ENCODE measurements at places on chromosomes 4 and X. TPM values are rescaled to one million over a fixed set of nuclear protein-coding genes. Genes with fewer than 3 reads are reported as not detected.
A peak's percentile ranks its signal among the peaks of the same experiment; 100 is the strongest.

DNA sequence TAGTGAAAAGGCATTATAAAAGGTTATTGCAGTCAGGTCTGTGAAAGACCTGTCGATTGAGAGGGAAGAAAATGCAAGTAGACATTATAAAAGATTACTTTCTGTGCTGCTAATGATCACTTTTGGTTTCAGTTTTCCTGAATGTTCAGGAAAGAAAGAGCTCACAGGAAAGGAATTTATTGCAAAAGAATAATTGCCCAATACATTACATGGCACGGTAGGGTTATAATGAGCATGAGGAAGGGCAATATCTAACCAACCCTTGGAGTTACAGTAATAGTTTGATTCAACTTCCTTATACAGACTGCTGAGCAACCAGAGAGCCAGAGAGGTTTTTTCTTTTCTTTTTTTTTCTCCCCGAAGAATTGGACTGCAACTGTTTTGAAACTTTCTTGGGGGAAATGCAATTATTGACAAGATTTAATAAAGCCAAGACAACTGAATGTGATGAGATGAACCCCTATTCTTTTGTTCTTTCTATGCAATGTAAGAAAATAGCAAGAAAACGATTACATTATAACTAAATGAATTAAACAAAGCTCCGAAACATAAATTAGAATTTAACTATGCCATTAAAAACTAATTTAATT lies 247.0 kb downstream of the C4orf33 start:
- no peak for DNase-seq

The CDK16 gene
- total RNA-seq = 164 TPM

DNA sequence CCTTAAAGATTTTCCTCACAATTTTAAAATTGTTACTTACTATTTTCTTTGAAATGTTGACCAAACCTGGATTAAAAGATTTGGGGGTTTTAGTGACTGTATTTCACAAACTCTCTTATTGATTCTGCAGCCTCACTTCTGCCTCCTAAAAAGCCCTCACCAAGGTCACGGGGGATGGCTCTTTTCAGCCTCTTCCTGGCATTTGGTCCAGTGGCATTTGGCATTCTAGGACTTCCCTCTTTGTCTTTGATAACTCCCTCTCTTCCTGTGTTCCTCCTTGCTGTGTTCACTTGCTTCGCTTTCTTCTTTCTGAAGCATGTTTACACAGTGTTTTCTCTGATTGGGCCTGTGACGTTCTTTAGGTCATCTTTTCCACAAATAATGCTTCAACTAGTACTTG lies 21.5 kb downstream of the PKD2 start:
- no peak for DNase-seq

DNA sequence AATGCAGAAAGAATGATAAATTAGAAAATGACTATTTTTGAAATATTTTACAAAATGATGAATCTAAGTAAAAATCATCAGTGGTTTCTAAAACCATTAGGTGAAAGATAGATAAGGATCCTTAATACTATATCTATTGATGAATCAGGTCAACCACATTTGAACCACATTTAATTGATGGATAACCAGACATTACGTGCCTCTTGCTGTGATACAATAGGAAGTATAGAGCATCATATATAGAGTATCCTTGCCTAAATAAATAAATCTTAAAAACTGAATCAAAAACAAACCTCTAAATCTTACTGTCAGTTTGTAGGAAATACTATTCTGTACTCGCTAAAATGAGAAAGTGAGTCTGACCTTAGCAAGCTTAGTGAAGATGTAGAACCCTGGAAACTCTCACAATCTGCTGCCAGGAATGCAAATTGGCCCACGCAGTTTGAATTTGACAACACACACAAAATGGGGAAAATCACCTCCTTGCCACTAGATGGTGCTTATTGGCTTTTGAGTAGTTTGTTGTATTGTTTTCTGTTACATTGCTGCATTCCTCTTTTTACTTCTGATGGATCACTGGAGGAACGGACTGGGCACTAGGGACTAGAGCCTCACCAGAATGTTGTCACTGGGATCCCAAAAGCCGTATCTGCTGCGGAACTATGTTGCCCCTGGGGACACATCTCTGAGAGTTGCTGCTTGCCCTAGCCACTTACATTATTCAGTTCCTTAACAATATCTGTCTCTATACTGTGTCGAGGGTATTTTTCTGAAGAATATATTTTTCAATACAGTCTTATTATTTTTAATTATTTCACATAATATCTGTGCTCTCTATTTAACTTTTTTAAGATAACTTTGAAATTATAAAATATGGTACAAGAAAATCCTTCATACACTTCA lies 25.4 kb upstream of the SLAIN2 start:
- DNase-seq = no peak

The KCND1 gene
- 1.3 TPM for total RNA-seq

GRCh38 chr4:111802191-111802590 lies 343.1 kb upstream of the FAM241A start:
- no peak for DNase-seq

The ADRA2C gene
- total RNA-seq = 4.6 TPM

The RTL5 gene
- total RNA-seq = 4.6 TPM

The NPY1R gene
- 4.4 TPM for total RNA-seq

The LINC00632 gene
- 398 TPM for total RNA-seq

- DNase-seq = no peak
Measured at GRCh38 chr4:2923668-2924173, 39.5 kb downstream of the NOP14 start.

GRCh38 chr4:115334736-115335411 lies 221.5 kb upstream of the NDST4 start:
- DNase-seq = no peak

DNA sequence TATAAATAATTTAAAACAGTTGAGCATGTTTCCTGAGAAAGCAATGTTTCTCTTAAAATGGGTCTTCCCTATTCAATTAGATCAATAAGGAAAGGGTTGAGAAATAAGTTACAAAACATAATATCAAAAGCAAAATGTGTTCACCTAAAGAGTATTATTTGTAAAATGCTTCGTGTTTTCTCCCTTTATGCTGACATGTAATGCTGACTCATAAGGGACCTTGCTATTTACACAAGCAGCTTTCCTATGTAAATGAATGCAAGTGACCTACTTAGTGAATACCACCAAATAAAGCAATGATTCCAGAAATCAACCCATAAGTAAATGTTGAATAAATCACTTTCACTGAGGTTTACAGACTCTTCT lies 91.5 kb downstream of the ELOVL6 start:
- DNase-seq = no peak

DNA sequence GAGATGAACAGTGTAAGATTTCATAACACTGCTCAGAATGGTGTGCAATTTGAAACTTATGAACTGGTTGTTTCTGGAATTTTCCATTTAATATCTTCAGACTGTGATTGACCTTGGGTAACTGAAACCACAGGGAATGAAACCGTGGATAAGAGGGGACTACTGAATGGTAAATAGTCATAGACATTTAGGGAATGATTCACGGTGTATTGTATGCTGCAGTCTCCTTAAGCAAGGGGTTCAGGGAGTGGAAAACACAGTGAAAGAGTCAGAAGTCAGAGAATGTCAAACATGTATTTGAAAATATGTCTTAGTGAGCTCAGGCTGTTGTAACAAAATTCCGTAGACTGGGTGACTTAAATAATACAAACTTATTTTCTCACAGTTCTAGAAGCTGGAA lies 398.2 kb upstream of the DIPK2B start:
- no peak for DNase-seq

GRCh38 chrX:46957297-46957696 lies 45.1 kb downstream of the JADE3 start:
- no peak for DNase-seq

The NPNT gene
- total RNA-seq = 4.2 TPM

The SSX4 gene
- not detected for total RNA-seq

The EGFL6 gene
- not detected for total RNA-seq

The MAP7D2 gene
- total RNA-seq = 0.68 TPM

DNA sequence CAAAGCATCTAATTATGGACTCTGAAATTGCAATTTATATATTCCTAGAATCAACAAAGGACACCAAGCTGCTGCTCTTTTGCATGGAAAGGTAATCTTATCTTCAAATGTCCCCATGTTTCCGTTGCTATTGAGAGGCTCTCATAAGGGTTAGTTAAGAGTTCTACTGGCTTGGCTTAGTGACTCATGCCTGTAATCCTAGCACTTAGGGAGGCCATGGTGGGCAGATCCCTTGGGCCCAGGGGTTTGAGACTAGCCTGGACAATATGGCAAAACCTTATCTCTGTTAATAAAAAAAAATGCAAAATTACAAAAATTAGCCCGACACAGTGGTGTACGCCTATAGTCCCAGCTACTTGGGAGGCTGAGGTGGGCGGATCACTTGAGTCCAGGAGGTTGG lies 93.4 kb upstream of the RAPGEF2 start:
- DNase-seq = no peak

DNA sequence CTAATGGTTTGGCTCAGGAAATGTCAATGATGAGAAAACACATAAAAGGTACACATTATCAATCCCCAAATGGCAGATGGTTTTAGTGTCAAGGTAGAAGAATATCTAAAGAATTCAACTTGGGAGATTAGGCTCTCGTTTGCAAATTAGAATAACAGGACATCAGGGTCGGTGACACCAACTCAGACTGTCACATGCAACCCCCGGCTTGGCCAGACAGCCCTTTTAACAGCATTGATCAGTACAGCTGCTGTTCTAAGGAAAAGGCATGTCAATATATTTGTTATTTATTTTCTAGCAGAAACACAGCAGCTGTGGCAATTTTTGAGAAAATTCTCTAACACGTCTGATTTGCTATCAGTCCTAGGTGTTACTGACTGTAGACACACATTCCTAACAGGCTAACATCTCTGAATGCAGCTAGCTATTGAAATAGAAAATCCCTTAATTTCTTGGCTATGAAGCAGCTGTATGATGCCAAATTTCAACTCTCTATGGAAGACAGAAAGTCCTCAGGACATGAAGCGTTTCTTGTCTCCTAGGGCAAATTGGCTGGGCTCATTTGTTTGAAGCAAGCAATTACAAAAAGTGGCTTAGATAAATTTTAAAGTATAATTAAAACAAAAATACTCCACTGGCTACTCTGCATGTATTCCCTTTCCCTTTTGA lies 269.0 kb upstream of the CXXC4 start:
- no peak for DNase-seq

DNA sequence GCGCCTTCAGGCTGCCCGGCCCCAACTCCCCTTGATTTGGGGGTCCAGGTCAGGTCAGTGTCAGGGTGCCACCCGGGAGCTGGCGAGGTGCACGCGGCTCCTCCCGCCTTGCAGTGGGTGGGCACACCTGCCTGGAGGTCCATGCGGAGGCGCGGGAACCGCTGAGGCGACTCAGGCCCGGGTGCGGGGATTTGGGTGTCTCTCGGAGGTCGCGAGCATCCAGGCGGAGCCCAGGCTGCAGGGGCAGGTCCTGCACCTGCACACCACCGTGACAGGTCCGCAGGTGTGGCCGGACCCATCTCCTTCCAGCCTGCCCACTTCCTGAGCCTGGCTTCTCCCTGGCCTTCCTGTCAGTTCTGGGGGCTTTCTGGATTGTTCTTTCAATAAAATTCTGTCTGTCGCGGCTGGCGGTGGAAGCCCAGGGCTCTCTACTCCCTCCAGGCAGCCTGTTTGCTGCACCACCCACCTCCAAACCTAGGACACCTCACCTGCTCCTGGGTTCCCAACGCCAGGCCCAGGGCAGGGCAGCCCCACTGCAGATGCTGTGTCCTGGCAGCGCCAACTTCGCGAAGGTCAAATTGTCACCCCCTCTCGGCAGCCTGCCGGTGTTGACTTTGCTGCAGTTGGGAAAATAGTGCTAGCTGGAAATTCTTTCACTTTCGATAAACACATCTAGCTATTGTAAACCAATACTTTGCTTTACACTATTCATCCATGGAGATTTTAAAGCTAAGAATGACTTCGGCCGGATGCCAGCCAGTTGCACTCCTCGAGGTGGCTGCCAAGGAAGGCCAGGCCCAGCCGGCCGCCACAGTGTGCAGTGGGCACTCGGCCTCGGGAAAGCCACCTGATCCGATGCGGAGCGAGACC lies 35.9 kb downstream of the FGFRL1 start:
- DNase-seq = peak; percentile 67

- no peak for DNase-seq
Measured at GRCh38 chrX:83077606-83078005, 430.5 kb upstream of the POU3F4 start.

DNA sequence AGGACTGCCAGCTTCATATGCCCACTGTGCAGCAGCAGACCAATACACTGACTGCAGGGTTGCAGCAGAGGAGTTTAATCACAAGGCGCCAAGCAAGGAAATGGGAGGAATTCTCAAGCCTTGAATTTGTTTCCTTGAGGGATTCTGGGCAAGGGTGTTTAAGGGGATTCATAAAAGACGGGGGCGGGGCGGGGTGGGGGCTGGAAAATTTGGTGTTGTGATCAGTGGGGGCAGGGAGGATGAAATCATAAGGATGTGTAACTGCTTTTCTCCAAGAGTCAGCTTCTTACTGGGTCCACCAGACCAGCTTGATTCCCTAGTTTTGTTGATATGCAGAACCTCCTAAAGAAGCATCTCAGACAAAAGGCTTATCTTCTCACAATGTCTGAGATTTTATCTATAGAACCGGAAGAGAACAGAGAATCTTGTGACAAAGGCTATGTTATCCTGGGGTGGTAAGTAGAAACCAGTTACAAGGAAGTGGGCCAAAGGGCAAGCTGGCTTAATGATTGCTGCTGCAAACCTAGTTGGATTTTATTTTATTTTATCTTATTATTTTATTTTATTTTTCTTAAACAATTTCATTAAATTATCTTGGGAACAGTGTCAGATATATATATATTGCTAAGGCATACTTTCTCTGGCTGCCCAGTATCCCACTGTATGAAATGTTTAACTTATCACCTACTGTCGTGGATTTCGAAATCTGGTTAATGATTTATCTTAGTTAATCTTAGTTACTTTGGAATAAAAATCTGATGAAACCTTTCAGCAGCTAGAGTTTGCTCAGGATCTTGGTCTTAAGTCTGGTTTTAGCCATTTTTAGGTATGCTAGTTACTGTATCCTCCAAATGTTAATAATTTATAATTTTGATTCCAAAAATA lies 276.4 kb downstream of the RPA4 start:
- no peak for DNase-seq

The PASD1 gene
- total RNA-seq = not detected

The PCDH10 gene
- 1.5 TPM for total RNA-seq

DNA sequence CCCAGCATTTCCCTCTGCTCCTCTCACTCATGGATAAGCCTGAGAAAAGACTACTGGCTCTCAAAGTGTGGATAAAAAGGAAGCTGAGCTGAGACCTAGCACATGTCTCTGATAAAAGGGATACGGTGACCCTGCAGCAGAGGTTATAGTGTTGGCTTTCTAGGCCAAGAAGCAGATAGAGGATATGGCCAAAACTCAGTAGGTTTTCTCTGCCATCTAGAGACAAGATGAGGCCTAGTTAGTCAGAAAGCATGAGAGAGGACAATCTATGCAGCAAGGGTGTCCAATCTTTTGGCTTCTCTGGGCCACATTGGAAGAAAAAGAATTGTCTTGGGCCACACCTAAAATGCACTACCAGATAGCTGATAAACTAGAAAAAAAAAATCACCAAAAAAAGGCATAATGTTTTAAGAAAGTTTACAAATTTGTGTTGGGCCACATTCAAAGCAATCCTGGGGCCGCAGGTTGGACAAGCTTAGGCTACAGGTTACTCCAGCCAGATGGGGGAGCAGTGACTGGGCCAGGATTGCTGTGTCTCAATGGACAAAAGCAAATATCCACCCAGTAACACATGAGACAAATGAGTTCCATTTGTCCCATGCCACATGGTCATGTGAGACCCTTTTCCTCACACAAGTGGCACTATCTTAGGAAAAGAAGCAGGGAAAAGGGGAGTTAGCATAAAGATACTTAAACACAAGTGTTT lies 411.4 kb downstream of the INPP4B start:
- DNase-seq = no peak

The HSFX1 gene
- total RNA-seq = 2.9 TPM

The HSFX2 gene
- 1.3 TPM for total RNA-seq

The OTC gene
- 0.66 TPM for total RNA-seq
